ENCODE measurements at places on chromosomes 6 and 20. TPM values are rescaled to one million over a fixed set of nuclear protein-coding genes. Genes with fewer than 3 reads are reported as not detected.

GRCh38 chr6:150088481-150089154 lies 19.7 kb upstream of the ULBP3 start:
- DNase-seq, result no peak

GRCh38 chr6:108195209-108195608 lies 29.4 kb downstream of the NR2E1 start:
- DNase-seq, result no peak

GRCh38 chr6:129673748-129674147 lies 36.2 kb downstream of the ARHGAP18 start:
- DNase-seq, result no peak

- DNase-seq, result no peak
These were observed 67.8 kb upstream of the EPB41L1 start for GRCh38 chr20:36086767-36087166.

- DNase-seq, result no peak
These were observed 263.4 kb upstream of the MAN1A1 start for GRCh38 chr6:119612911-119613381.

DNA sequence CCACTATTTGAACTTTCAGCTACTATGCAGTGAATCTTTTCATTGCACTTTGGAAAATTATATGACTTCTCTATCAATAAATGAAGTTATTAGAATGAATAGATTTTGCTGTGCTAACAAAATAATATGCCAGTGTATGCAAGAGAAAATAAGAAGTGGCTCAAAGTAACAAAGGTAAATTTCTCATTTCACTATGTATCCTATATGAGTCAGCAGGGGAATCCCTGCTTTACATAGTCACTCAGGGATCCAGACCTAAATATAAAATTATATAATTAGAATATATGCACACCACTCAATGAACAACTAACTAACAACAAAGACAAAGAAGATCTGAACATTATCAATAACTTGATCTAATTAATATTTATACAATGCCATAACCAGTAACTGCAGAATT lies 390.8 kb upstream of the IRAK1BP1 start:
- DNase-seq, result no peak

GRCh38 chr6:16585805-16586204 lies 175.5 kb downstream of the ATXN1 start:
- no peak for DNase-seq

- DNase-seq, result no peak
These were observed 225.5 kb downstream of the EYA4 start for GRCh38 chr6:133466680-133467079.

- no peak for DNase-seq
These were observed 1.2 kb downstream of the DDR1 start for GRCh38 chr6:30885481-30885998.

The HLA-DOB gene
- total RNA-seq, result 69.3 TPM

The CST5 gene
- not detected for total RNA-seq

DNA sequence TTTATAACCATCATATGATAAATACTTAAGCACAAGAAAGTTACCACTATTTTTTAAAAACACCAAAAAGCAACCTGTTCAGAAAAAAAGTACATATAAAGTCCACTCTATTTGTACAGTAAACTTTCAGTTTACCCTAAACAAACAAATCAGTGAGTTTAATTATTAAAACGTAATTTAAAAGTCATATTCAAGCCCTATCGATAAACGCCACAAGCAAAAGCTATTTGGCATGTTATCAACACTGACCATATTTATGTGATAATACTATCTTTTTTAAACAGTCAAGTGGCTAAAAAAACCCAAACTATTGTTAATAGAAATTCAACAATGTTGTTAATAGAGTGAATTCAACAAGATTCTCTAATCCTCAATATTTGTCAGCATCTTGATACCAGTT lies 1.9 kb downstream of the KATNA1 start:
- no peak for DNase-seq

The TNNC2 gene
- not detected for total RNA-seq

- DNase-seq, result no peak
These were observed 41.3 kb downstream of the GABRR2 start for GRCh38 chr6:89273816-89274215.

DNA sequence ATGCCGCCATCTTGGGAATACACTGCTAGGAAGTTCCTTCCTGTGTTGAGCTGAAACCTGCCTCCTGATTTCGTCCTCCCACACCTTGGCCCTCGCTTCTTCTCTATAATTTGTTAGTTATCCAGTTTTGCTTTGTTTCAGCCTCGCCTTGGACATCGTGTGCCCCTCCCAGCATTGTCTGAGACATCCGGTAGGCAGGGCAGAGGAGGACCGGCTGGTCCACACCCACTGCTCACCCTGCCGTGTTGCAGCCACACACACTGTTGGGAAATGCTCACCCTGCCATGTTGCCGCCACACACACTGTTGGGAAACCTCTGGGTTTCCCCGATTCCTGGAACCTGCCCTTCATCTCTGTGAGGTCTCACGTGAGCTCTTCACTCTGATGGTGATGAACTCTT lies 105.1 kb downstream of the CDH4 start:
- DNase-seq, result no peak

The HLA-A gene
- 393 TPM for total RNA-seq

- no peak for DNase-seq
These were observed 15.9 kb upstream of the PCK1 start for GRCh38 chr20:57544838-57545564.

GRCh38 chr6:163646866-163647265 lies 232.3 kb downstream of the QKI start:
- DNase-seq, result no peak

The GRM4 gene
- 1.3 TPM for total RNA-seq

- DNase-seq, result no peak
These were observed 1.7 kb upstream of the TCP11 start for GRCh38 chr6:35142588-35143569.

DNA sequence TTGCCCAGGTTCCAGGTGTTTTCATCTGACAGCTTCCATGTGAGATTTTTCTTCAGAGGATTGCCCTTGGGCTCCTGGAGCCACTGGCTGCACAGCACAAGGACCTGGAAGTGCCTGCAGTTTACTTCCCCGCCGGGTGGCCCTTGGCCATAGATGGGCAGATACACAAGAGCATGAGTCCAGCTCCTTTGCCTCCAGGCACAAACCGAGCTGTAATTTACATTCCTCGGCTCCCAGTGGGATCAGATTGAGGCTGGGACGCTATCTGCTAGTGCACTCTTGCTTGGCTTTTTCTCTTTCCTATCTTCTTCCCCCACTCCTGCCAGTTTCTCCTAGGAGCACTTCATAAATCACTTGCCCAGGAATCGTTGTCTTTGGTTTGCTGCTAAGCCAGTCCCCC lies 85.4 kb upstream of the RALY start:
- no peak for DNase-seq

GRCh38 chr6:44342052-44342451 lies 398 bp upstream of the SPATS1 start:
- DNase-seq, result no peak

The SMIM13 gene
- total RNA-seq, result 19.0 TPM

The SPATS1 gene
- total RNA-seq, result not detected

DNA sequence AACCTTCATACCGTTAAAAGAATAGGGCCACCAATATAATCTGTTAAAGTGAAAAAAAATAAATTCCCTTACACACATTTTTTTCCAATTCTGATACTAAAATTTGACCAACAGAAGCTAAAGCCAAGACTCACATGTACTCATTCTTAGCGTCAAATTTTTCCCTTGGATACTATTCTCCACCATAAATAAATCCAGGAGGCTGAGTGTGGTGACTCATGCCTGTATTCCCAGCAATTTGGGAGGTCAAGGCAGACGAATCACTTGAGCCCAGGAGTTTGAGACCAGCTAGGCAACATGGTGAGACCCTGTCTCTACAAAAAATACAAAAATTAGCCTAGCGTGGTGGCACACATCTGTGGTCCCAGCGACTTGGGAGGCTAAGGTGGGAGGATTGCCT lies 43.9 kb downstream of the SCML4 start:
- DNase-seq, result no peak

- DNase-seq, result no peak
These were observed 951 bp upstream of the OLIG3 start for GRCh38 chr6:137494988-137495702.

- DNase-seq, result no peak
These were observed 1370.3 kb upstream of the CITED2 start for GRCh38 chr6:140744659-140745320.

- DNase-seq, result no peak
These were observed 14.4 kb upstream of the MAS1L start for GRCh38 chr6:29502181-29502580.

GRCh38 chr6:43606019-43606418 lies 23.0 kb downstream of the GTPBP2 start:
- DNase-seq, result no peak

DNA sequence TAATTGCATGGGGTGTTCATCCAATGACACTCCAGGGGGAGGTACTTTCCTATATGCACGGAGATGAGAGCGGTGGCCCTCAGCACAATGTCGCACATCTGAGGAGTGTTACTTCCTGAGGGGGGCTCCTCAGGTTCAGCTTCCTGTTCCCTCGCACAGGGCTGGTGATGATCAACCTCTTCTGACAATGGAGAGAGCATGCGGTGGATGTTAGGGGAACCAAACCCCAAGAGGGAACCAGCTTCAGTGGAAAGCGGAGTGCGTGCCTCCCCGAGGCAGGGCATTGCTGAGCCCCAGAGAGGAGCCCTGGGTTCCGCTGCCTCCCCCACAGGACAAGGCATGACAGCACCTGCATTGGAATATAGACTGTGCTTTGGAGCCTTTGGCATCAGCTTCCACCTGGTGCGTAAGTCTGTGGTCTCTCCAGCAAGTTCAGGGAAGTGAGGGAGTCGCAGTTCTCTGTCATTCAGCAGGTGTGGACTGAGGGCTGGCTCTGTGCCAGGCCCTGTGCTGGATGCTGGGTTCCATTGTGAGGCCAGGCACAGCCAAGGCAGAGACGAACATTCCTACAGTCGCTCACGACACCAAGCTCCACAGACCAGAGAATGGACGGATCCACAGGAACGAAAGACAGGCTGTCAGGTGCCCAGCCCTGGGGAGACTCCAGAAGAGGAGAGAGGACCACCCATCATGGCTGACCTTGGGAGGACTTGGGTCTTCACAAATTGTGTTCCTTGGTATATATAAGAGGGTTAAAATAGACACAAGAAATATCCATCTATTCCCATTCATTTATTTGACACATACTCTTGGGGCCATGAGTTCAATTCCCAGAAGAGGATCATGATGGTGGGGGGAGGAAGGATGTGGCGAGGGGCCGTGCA lies 3.9 kb upstream of the ZNF831 start:
- DNase-seq, result peak; percentile 22

GRCh38 chr6:15017261-15017660 lies 228.6 kb upstream of the JARID2 start:
- DNase-seq, result no peak

- no peak for DNase-seq
These were observed 181.2 kb downstream of the FOXA2 start for GRCh38 chr20:22403022-22403631.

The TSPO2 gene
- not detected for total RNA-seq

The LINC00237 gene
- not detected for total RNA-seq

DNA sequence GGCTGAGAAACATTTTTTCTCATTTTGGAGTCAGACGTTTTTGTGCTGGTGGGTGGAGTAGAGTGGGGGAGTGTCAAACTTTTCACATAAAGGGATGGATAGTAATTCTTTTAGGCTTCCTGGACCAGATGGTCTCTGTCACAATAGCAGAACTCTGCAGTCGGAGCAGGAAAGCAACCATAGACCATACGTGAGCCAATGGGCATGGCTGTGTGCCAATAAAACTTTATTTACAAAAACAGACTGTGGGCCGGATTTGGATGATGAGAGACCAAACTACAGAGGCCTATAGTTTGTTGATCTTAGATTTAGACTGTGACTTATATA lies 70.8 kb upstream of the SLC22A23 start:
- DNase-seq, result no peak

DNA sequence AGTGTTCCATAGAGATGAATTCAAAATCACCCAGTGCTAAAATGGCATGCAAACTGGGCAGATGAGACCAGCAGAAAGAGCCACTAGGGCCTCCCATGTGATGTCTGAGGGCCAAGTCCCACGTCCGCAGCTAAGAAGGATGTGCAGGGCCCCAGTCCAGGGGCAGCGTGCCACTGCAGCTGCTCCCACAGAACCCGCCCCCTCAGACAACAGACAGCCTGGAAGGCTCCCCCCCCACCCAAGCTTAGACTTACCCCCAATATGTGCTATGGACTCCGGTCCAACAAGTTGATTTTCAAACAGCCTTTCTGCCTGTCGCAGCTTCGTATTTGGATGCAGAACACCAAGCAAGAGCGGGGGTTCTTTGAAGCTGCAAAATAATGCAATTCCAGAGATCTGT lies 14.0 kb downstream of the APMAP start:
- DNase-seq, result no peak

- DNase-seq, result no peak
These were observed 79.3 kb downstream of the SLC22A3 start for GRCh38 chr6:160427312-160428068.

Measured in OCI-LY7 (cell line).